ENCODE measurements at places on chromosomes 12 and 14.

DNA sequence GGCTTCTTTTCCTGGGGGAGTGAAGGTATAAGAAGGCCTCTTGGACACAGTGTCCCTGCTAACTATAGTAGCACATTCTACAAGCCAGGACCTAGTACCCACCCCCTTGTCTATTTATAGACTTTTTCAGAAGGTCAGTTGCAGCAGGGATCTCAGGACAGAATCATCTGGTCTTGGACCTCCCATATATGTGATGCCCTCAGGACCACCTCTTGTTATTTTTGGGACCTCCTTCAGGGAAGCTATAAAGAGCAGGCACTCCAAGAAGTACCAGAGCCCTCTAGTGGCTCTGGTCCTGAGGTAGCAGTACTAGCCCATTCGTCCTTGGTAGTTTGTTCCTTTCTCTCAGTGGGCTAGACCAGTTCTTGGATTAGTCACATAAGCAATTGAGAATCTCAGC lies 4.3 kb downstream of the COQ10A start:
- no peak for DNase-seq

GRCh38 chr12:39780411-39780912 lies 160.9 kb upstream of the ABCD2 start:
- DNase-seq: no peak

GRCh38 chr12:83216230-83216629 lies 529.5 kb downstream of the TMTC2 start:
- DNase-seq: no peak

DNA sequence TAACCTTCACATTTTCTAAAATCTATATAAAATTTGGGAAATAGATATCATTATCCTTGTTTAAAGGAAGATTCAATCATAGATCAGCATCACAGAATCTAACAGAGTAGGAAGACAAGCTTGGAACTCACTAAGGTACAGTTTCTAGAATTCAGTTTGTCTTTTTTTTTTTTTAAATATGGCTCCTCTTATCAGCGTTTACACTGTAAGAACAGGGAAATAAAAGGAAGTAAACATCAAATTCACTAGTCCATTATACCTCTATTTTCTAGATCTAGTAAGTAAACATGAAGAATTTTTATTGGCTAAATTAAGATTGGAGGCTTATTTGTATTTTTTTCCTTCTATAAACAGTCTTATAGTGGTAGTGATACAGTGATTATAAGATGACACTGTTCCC lies 144.9 kb downstream of the LRIG3 start:
- DNase-seq: no peak

- DNase-seq: no peak
Measured at GRCh38 chr12:22190-22529, 44.4 kb upstream of the IQSEC3 start.

- no peak for DNase-seq
Measured at GRCh38 chr12:41558671-41559070, 370.6 kb downstream of the PDZRN4 start.

- no peak for DNase-seq
Measured at GRCh38 chr12:115212356-115212755, 528.4 kb upstream of the TBX3 start.

DNA sequence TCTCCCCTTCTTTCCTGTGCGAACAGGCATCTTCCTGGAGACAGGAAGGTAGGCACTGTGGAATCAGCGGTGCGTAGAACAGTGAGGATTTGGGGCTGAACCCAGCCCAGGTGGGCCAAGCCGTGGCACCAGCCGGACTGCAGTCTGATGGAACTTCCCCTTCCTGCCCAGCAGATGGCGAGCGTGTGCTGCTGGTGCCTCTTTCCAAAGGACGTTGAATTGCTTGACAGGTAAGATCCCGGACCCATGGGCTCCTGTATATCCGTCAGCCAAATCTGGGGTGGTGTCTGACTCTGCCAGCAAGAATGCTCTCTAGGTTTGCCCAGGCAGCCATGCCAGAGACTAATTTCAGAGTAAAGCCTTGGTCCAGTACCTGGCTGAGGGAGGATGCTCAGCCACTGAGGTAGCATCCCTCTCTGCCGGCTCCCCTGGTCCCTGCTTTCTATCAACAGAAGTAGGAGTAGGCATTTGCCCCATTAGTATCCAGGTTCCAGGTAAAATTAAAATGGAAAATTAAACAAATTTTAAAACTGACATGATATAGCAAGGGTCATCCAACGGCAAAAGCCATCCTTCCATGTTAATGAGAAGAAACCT lies 21.1 kb upstream of the KCNA5 start:
- DNase-seq: peak; percentile 53

DNA sequence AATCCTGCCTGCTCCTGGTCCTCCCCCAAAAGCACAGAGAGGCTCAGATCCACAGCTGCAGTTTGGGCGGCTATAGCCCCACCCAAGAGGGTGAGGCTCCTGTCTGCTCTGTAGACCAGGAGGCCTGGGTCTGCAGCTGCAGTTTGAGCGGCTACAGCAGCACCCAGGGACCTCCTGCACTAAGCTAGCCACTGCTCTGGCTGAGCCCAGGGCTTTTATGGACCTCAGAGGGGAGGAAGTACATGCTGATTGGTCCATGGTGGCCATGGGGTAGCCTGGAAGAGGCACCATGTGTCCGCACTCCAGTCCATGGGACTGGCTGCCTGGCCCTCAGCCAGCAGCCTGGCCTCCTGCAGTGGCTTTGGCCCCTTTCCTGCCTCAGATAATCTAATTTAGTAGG lies 49.6 kb upstream of the GSC start:
- DNase-seq: no peak

DNA sequence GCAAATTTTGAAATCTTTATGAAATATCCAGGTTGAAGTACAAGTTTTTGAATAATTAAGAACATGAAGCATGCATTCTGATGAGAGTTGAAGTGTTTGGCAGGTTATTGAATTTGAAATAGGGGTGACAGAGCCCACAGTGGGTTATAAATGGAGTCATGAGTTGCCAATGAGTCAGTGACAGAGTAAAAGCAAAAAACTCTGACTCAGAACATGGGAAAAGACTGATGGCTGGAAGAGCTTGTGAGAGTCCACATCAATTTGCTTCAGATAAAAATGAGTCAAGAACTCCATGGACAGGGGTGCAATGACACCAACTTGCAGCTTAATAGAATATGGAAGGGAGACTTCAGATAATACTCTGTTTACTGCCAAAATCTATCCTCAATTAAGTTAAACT lies 105.3 kb downstream of the SLC6A15 start:
- DNase-seq: no peak

DNA sequence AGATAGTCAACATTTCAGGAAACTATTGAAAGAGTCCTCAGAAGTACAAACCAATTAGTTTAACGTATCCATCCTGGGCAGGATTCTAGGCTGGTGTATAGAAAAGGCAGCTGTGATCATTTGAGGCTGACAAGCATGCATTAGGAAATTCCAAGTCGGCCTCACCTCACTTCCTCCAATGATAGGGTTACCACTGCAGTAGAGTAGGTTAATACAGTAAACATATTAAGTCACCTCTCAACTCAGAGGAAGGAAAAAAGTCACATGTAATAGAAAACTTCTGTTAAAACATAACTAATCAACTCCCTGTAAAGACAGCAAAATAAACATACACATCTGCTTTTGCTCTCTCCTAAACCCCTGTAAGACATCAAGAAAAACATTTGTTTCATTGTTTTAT lies 33.5 kb downstream of the MED13L start:
- DNase-seq: no peak

DNA sequence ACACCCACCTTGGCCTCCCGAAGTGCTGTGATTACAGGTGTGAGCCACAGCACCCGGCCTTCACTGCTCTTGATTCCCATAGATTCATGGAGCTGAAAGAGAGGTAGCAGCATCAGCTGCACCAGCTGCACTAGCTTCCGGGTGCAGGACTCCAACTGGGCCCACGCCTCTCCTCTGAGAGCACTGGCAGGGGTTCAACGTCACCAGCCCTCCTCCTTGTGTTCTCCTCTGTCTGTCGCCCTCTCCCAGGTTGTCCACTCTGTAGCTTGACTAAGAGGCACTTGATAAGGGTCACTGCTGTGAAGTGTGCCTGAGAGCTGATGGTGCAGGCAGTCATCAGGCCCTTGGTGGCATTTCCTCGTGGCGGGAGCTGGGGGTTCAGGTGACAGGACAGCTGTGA lies 28.3 kb downstream of the MLXIP start:
- DNase-seq: no peak

GRCh38 chr12:45730084-45730347 lies 510 bp downstream of the ARID2 start:
- peak; percentile 36 for DNase-seq

GRCh38 chr14:65079201-65079600 lies 23.1 kb downstream of the MAX start:
- DNase-seq: no peak

GRCh38 chr12:24997496-24997895 lies 48.6 kb upstream of the BCAT1 start:
- no peak for DNase-seq

DNA sequence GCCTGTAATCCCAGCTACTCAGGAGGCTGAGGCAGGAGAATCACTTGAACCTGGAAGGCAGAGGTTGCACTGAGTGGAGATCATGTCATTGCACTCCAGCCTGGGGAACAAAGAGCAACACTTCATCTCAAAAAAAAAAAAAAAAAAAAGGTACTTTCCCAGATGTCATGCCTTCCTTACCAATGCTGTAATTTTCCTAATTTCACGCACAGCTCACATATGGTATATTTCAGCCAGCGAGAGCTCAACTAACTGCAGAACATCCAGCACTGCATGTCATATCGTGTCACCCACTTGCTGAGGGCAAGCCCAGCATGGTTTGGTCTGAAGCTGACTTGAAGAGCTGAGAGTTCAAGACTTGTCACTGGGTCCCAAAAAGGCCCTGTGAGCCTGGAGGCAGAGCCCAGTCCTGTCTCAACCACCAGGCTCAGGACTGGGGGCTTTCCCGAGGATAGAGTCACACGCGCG lies 29.0 kb downstream of the NFKBIA start:
- no peak for DNase-seq

GRCh38 chr12:99142651-99143050 lies 497.6 kb downstream of the APAF1 start:
- DNase-seq: no peak

- no peak for DNase-seq
Measured at GRCh38 chr12:132623072-132623869, 4.7 kb downstream of the P2RX2 start.

DNA sequence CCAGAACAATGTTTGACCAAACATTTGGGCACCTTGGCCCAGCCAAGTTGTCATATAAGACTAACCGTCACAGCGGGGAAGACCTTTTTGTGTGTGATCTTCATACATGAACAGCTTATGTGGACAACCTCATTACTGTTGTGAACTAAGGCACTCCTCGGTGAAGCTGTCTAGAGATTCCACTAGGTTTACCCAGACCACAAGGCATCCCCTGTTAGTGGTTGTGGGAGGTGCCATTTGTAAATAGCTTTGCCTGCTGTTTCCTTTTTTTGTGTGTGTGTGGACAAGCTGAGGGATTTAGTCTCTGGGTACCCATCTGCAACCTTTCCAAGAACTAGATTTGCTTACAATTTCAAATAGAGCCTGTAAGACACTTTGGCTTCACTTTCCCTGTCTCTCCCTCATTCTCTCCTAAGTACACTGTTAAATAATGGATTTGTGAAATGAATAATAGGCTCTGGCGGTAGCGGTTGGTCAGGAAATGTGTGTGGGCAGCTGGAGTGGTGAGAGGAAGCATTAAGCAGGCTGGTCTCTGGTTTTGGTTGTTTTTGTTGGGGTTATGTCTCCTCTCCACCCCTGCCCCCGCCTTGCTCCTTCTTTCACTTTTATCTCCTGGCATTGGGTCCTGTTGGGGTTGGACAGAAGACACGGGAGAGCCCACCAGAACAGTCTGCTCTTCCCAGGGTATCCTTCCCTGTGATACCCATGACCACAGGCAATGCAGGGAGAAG lies 727.6 kb downstream of the VRK1 start:
- DNase-seq: no peak

DNA sequence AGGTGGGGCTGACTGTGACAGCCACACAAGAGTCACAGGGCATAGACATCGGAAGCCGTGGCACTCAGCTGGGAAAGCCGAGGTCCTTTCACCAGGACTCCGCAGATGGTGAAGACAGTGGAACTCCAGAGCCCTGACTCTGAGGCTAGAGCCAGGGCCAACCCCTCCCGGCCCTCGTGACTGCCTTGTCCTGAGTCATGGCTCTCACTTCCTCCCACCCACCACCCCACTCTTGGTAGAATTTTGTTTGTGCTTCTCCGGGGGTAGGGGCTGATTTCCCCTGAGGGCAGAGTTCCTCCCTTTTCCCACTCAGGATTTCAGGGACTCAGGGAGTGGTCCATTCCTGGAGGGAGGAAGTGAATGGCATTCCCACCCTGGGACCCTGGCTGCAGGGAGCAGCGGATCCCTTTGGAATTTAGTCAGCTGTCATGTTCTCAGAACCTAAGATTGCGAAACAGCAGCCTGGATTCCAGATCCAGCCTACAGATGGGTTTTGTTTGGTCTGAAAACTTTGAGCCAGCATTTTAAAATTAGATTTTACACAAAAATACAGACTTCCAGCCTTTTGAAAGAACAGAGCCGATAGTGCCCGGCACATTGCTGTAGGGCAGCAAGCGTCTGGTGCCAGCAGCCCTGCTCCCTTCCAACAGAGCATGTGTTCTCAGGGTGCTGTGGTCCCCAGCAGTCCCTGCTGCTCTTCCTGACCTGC lies 50.7 kb downstream of the TPCN1 start:
- DNase-seq: no peak

- DNase-seq: no peak
Measured at GRCh38 chr14:94903338-94903737, 133.4 kb upstream of the GSC start.

GRCh38 chr12:13042666-13043230 lies 1.4 kb upstream of the FAM234B start:
- DNase-seq: no peak

- DNase-seq: no peak
Measured at GRCh38 chr12:18794000-18794399, 56.1 kb downstream of the CAPZA3 start.

GRCh38 chr14:100975671-100976070 lies 72.1 kb upstream of the RTL1 start:
- no peak for DNase-seq

GRCh38 chr12:52245259-52245961 lies 12.4 kb downstream of the KRT7 start:
- DNase-seq: no peak

- DNase-seq: no peak
Measured at GRCh38 chr14:24665440-24665991, 31.5 kb upstream of the GZMB start.

GRCh38 chr12:57637364-57637763 lies 4.4 kb upstream of the B4GALNT1 start:
- no peak for DNase-seq

DNA sequence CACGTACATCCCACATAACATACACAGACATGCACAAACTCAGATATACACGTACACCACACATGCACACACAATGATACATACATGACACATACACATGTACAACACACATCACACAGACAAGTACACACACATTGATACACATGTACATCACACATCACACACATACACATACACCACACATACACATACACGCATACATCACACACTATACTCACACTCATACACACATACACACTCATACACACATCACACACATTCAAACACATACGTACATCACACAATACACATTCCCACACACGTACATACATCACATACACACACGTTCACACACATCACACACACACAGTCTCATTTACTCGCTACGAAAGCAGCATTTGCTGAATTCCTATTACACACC lies 4.5 kb downstream of the ZNF605 start:
- no peak for DNase-seq

All from endothelial cell (in vitro differentiated cells).